ENCODE measurements at places on chromosomes 4 and X.

GRCh38 chr4:186149872-186150271, 41.5 kb upstream of the CYP4V2 start:
- peak; percentile 60 for DNase-seq

DNA sequence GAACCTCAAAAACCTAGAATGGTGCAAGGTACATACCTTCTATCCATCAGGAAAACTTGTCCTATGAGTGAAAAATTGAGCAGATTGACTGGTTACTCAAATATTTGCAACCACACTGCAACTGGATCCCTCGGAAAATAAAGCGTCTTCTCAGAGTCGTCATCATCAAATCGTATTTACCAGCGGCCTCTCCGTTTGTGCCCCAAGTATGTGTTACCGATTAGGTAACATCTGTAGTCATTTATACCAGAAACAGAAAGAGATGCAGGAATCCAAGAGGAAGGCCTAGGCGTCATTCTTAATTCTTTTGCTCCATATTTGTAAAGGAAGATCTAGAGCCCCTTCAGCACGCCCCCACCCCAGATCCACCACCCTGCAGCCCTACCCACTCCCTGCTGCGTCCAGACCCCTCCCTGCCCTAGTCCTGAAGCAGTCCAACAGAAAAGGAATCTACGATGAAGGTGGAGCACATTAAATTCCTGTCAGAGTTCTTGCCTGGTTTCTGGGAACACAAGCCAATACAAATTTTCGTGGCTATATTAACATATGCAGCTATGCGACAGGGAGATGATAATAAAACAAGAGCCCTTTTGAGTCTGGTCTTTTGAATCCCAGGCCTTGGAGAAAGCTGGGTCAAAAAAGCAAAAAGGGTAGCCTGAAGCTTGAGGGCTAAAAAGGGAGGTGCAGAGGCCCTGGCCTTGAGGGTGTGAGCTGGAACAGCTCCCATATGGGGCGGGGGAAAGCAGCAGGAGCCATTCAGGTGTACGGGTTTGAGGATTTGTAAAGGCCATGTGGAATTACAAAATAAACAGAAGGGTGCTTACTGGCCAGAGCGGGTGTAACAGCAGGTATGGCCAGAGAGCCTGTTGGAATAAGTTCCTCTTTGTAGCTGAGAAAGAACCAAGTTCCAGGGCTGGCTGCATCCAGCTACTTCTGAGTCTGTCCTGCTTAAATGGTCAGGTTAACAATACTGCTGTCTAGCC, 77.0 kb downstream of the ZNF827 start:
- no peak for DNase-seq

DNA sequence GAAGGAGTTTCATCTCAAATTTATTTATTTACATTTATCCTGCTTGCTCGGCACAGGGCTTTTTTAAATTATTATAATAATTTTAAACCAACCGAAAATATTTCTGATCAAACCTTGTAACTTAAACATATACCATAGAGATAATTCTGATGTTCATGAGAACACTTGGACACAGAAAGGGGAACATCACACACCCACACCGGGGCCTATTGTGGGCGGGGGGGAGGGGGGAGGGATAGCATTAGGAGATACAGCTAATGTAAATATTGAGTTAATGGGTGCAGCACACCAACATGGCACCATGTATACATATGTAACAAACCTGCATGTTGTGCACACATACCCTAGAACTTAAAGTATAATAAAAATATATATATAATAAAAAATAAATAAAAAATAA, 2.9 kb downstream of the ANXA5 start:
- no peak for DNase-seq

GRCh38 chr4:150570862-150571261, 11.1 kb upstream of the MAB21L2 start:
- DNase-seq: no peak

GRCh38 chr4:2497931-2498330, 29.0 kb downstream of the RNF4 start:
- no peak for DNase-seq

DNA sequence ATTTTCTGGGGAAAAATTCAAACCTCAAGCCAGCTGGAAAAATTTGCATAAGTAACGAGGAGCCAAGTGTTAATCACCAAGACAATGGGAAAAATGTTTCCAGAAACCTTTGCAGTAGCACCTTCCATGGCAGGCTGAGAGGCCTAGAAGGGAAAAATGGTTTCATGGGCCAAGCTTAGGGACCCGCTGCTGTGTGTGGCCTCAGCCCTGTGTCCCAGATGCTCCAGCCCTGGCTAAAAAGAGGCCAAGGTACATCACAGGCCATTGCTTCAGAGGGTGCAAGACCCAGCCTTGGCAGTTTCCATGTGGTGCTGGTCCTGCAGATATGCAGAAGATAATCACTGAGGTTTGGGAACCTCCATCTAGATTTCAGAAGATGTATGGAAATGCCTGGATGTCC, 98.3 kb upstream of the NWD2 start:
- no peak for DNase-seq

DNA sequence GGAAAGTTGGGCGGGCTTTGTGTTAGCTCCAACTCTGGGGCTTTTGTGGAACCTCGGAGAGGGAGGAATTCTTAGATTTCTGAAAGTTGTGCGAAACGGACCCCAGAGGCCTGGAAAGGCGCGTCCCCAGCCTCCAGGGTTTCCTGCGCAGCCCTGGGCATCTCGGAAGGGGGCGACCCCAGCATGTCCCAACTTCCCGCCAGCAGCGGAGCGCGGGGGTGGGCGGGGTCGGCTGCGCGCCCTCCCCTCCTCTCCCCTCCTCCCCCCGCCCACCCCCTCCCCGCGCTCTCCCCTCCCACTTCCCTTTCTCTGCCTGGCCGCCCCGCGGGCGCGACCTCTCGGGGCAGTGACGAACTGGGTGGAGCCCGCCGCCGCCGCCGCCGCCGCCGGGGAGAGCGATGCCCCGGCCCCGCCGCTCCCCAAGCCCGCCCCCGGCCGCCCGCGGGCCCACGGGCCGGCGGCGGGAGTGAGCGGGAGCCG, 16.8 kb downstream of the PTTG2 start:
- peak; percentile 65 for DNase-seq

- no peak for DNase-seq
These were observed 82.0 kb upstream of the PSAPL1 start for GRCh38 chr4:7516773-7517144.

GRCh38 chr4:74453037-74453635, 8.2 kb downstream of the AREG start:
- no peak for DNase-seq

- DNase-seq: no peak
These were observed 28.3 kb downstream of the FAT1 start for GRCh38 chr4:186695392-186695791.

- DNase-seq: no peak
These were observed 57.4 kb downstream of the BCORL1 start for GRCh38 chrX:130039847-130040246.

DNA sequence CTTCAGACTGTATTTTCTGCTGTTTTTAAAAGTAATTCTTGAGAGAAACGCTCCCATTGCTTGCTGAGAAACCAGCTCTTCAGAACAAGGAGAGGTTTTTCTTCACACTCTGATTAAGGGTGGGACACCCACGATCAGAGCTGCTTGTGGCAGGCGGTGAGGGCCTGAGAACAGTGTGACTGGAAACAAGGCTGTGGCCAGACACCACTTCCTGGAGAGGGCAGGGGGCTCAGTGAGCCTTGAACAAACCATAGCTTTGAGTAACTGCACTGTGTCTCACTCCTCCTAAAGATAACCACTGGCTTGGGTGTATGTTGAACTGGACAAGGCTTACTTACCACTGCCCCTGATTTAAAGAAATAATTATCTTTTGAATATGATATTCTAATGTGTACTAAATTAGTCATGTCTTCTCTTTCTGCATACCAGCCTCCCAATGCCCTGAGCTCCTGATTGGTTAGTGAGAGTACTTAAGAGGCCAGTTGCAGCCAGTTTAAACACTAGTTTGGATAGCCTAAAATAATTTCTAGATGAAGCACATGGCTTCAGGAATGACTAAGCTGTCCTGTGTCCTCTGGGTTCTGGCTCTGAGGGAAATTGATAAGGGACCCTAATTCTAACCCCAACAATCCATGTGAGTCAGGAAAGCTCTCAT, 3.7 kb upstream of the GPR82 start:
- DNase-seq: no peak

- DNase-seq: no peak
These were observed 12.8 kb downstream of the SCARB2 start for GRCh38 chr4:76200771-76201231.

- DNase-seq: no peak
These were observed 893.9 kb downstream of the PCDH7 start for GRCh38 chr4:31613946-31614623.

GRCh38 chrX:123193101-123193500, 9.0 kb downstream of the GRIA3 start:
- DNase-seq: no peak

GRCh38 chr4:1716065-1716945, 4.2 kb upstream of the SLBP start:
- DNase-seq: no peak

GRCh38 chr4:75668596-75668995, 4.6 kb downstream of the G3BP2 start:
- DNase-seq: no peak

GRCh38 chrX:3584415-3584996, 128.9 kb downstream of the PRKX start:
- no peak for DNase-seq

GRCh38 chr4:48379587-48380180, 38.4 kb downstream of the SLAIN2 start:
- DNase-seq: no peak

DNA sequence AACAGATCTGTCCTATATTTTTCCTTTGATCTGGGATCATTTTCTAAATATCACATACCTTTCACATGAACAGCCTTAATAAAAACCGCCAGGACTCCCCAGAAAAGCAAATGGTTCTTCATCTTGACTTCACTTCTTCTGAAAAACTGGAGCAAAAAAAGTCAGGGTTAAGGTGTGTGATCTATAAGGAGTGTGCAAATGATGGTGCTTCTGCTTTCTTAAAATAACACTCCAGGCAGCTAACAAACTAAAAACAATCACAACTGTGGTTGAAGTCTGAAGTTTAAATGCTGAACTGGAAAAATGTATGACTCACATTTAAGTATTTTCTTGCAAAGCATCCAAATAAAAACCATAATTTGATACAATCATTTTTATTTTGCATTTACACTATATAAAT, at the start of gene JCHAIN:
JCHAIN (minus strand) TSS at position 140 of the 400 bp plus-strand sequence; CDS start at position 122, 18 bp downstream.
- DNase-seq: no peak

DNA sequence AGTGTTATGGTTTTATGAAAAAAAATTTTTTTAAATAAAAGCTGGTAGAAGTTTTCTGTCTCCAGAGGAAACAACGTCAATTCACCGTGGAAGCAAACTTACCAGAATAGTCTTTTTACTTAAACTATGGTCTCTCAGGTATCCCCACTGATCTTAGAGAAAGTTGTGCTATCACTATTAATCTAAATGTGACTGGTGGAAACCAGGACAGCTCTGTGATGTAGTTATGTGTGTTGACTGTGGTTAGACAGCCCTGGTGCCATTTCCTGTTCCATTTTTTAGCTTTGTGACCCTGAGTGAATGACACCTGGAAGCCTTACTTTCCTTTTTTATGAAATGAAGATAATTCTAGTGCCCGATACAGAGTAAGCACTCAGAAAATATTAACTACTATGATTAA, 111.8 kb upstream of the HUWE1 start:
- DNase-seq: no peak

- no peak for DNase-seq
These were observed 6.0 kb downstream of the SLC2A9 start for GRCh38 chr4:10015140-10015753.

DNA sequence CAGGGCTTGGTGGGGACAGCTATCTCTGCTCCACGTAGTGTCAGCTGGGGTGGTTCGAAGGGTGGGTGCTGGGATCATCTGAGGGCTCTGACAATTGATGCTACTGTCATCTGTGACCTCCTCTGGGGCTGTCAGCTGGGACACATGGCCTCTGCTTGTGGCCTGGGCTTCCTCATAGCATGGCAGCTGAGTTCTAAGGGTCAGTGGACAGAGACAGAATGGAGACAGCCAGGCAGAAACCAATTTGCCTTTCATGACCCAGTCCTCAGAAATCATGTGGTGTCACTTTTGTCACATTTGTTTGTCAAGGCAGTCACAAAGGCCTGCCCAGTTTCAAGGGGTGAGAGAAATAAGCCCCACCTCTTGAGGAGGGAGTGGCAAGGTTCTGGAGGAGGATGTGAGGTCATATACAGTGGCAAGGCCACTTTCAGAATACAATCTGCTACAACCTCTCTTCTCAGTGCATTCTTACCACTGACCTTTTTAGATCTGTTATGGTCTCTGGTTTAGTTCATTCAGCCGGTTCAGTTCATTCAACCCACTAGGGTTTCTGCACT, 103.6 kb upstream of the BCOR start:
- DNase-seq: no peak

DNA sequence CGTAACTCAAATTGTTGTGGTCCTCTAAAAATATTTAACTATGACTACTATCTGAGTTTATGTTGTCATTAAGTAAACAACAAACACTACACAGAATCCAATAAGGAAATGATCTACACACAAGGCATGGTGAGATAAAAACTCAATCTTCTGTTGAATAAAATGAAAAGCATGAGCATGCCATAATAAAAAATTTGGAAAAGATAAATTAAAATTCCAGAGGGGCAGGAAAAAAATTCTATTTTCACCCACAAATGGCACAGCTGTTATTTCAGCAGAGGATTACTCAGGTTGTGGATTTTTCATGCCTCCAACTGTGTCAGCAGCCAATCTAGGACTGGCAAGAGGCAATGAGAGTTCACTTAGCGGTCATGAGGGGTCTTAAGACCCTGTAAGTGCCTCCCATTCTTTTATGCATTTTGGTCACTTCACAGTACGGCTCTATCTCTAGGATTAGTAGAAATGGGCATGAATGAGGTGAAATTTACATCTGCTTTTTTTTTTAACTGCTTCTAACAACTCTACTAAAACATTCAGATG, 639.8 kb upstream of the DIPK2B start:
- DNase-seq: no peak

Data from mesothelial cell of epicardium (in vitro differentiated cells).